ENCODE measurements at places on chromosomes 4 and X.

DNA sequence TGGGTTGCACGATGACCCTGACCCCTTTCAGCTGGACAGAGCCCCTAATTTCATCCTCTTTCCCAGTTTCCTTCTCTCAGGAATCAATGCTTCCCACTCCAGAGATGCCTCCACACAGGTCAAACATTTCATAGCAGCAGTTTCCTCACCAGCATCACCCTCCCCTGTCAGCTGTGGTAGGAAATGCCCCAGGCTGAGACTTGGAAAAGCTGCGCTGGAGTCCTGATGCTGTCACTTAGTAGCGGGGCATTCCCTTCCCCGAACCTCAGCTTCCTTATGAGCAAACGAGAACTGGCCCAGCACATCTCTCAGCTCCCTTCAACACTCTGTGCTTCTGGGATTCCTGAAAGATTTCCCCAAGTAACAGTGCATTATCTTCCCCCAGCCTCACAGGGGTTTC, 2.7 kb downstream of the GJB1 start:
- DNase-seq: no peak

GRCh38 chr4:98838531-98838930, 90.4 kb downstream of the EIF4E start:
- DNase-seq: no peak

- no peak for DNase-seq
These were observed 22.1 kb upstream of the NDST3 start for GRCh38 chr4:118012142-118012541.

- no peak for DNase-seq
These were observed 356.1 kb upstream of the SLC7A11 start for GRCh38 chr4:138598226-138598625.

DNA sequence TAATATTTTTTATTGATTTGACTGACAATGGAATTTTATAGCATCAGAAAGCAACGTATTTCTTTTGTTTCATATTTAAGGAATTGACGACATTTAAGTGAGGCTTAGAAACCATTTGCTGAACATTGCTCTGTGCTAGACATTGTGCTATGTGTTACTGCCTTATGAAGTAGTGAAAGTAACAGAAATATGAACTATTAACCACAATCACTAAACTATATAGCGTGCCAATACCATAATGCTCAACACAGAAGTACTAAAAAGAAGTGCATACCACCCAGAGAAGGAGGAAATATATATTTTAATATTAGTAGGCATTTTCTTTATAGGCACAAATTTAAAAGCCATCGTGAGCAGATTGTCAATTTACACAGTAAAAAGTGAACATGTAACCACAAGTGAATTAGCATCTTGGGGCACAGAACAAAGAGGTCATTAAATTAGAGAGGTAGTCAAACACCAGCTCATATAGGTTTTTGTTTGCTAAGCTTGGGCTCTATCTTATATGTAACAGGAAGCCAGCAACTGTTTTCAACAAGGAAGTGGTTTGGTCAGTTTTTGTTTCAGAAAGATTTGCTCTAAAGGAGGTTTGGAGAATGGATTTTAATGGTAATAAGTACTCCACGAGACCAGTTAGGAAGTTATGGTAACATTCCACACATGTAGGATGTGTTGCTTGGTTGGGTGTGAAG, 270.7 kb downstream of the GRXCR1 start:
- DNase-seq: peak; percentile 21
